ENCODE measurements at places on chromosomes 11 and 22. TPM values are rescaled to one million over a fixed set of nuclear protein-coding genes. Genes with fewer than 3 reads are reported as not detected.

- no peak overlapping the region for H3K4me3 ChIP-seq
- DNase-seq: no peak
- no peaks in the 10 kb centered on the region for H3K36me3 ChIP-seq
- H3K4me1 ChIP-seq: no peaks in the 10 kb centered on the region
- H3K27me3 ChIP-seq: no peaks in the 10 kb centered on the region
- H3K27ac ChIP-seq: no peak overlapping the region
Observed at GRCh38 chr11:95222817-95223216, 8.2 kb downstream of the SESN3 start.

DNA sequence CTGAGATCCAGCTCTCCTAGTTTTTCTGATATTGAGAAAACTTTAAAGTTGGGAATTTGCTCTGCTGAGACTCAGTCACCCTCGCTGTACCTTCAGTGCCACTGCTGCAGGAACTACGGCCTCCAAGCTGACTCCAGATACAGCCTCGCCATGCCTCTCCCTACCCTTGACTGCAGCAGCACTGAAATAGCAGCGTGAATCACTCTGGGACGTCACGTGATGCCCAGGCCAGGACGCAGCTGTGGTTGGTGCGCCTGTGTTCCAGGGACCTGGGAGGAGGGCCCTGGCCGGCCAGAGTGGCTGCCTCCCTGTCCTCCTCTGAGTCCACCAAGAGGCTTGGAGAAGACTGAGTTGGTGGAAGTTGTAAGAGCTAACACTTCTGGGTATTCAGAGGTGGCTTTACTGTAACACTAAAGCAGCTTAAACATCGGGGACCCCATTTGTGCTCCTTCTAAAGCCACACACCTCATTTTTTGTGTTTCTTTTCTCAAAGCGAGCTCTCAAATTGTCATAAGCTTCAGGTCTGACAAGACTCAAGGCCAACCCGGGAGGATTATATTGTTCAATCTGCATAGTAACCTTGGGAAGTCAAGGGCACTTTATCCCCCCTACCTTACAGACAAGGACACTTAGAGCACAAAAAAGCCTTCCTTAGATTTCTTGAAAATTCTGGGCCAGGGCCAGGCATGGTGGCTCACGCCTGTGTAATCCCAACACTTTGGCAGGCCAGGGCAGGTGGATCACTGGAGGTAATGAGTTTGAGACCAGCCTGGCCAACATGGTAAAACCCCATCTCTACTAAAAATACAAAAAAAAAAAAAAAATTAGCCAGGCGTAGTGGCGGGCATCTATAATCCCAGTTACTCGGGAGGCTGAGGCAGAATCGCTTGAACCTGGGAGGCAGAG, 4.2 kb upstream of the STIP1 start:
- H3K27me3 ChIP-seq: no peaks in the 10 kb centered on the region
- DNase-seq: no peak
- H3K4me3 ChIP-seq: no peak overlapping the region
- H3K27ac ChIP-seq: peak overlapping the region; percentile 29
- H3K4me1 ChIP-seq: peaks cover 34% of the 10 kb centered on the region
- H3K36me3 ChIP-seq: peaks cover 3% of the 10 kb centered on the region

- no peak overlapping the region for H3K4me3 ChIP-seq
- H3K27me3 ChIP-seq: no peaks in the 10 kb centered on the region
- DNase-seq: no peak
Observed at GRCh38 chr11:2945757-2946287, 16.6 kb upstream of the PHLDA2 start.

The OR8G5 gene
- 0.05 TPM for total RNA-seq

The TUBA8 gene
- total RNA-seq: 0.57 TPM

The MISFA gene
- total RNA-seq: 1.5 TPM

The TMEM121B gene
- 0.09 TPM for total RNA-seq

The OR10G4 gene
- total RNA-seq: not detected

Measured in thymus (tissue), 14 donors.